AML-193 (cell line): ENCODE measurements at places on chromosomes 7 and 10.

DNA sequence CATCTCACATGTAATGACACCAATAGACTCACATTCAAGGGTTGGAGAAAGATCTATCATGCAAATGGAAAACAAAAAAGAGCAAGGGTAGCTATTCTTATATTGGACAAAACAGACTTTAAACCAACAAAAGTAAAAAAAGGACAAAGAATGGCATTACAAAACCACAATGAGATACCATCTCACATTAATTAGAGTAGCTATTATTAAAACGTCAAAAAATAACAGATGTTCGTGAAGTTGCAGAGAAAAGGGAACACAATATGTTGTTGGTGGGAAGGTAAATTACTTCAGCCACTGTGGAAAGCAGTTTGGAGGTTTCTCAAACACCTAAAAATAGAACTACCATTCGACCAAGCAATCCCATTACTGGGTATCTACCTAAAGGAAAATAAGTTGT, 197.0 kb downstream of the SNX13 start:
- DNase-seq = no peak

GRCh38 chr7:94395141-94396036, 694 bp downstream of the COL1A2 start:
- DNase-seq = peak; percentile 18

DNA sequence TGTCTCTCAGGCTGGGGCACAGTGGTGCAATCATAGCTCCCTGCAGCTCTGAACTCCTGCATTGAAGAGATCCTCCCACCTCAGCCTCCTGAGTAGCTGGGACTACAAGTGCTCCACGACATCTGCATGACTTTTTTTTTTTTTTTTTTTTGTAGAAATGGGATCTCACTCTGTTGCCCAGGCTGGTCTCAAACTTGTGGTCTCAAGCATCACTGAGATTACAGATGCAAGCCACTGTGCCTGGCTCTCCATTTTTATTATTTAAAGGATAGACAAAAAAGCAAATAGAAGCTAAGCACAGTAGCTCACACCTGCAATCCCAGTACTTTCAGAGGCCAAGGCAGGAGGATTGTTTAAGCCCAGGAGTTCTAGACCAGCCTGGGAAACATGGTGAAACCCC, 13.0 kb upstream of the KCTD7 start:
- DNase-seq = no peak

DNA sequence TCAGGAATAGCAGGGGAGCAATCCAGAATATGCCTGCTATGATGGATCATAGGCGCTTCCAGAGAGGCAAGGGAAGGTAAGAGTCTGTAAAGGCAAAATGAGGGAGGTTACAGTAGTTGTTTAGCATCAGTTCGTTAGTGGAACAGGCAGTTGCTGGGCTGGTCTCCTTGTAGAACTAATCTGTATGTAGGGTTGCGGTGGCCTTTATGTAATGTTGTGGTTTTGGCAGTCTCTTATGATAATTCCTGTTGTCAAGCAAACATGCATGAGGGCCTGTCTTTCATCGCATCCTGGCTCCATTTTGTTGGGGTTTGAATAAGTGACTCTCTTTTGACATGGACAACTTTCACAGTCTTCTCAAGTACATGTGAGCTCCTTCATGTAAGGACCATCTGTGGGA, 427.8 kb upstream of the LRGUK start:
- DNase-seq = no peak

- DNase-seq = no peak
Observed at GRCh38 chr10:18886102-18886501, 162.5 kb upstream of the MALRD1 start.

DNA sequence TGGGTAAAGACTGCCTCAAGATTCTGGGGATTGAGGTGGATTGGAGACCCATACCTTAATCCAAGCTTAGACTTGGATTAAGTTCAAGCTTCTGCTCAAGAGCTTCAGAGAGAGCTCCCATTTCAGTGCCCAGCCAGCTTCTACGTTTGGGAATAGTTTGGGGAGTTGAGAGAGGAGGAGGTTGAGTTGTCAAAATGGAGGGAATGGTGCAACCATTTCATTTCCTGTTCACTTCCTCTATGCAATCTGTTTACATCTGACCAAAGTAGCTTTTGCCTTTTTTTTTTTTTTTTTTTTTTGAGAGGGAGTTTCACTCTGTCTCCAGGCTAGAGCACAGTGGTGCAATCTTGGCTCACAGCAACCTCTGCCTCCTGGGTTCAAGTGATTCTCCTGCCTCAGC, 65.8 kb downstream of the ENTPD1 start:
- DNase-seq = peak; percentile 50

DNA sequence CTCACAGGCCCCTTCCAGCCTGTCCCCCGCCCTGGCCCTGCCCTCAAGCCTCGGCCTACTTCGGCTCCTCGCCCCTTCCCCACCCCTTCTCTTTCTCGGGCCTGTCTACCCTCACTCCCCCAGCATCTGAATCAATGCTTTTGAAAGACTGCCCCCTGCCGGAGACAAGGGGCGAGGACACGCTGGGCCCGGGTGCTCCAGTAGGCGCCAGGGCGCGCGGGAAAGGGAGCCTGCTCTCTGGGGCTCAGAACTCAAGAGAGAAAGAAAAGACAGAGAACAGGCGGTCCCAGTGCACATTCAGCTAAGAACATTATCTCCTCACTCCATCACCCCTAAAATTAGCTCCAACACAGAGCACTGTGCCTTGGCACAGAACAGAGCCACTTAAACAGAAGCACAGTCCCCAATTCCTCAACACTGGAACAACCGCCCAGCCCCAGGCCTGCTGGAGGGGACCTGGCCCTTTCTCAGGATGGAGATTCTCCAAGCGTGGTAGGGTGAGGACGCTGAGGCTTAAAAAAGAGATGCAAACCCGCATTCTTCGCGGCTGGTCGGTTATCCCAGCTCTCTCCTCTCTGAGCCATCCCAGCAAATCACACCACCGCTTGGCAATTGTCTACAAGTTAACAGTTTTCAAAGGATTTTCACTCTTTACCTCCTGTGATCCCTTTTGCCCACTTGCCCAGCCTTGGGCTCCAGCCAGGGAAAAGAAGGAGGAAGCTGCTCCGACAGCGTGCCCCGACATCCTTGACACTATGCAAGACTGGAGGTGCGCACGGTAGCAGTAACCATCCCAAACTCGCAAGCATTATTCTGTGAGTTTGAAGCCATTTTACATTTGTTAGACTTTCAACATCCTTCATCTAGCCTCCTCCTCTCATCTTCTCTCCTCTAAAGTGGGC, 2.1 kb downstream of the GIGYF1 start:
- peak; percentile 52 for DNase-seq

- no peak for DNase-seq
Observed at GRCh38 chr7:8719102-8719501, 285.7 kb downstream of the NXPH1 start.

- no peak for DNase-seq
Observed at GRCh38 chr10:71472466-71472865, 75.7 kb downstream of the CDH23 start.

DNA sequence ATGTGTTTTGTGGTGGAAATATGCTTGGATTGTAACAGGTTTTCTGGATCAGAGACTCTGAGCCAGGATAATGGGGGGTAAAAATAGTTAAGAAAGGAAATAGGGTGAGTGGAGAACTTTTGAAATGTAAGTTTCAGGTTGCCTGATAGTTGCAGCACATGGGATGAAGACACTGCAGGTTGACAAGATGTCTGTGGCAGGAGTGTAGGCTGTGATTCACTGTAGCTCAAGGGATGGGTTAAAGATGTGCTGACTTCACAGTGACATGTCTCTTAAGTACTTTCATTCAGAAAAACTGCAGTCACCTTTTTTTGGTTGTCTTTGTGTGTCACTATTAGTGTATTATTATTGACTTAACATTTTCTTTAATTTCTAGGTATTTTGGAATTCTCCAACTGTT, 63.5 kb upstream of the SLC39A12 start:
- DNase-seq = no peak

DNA sequence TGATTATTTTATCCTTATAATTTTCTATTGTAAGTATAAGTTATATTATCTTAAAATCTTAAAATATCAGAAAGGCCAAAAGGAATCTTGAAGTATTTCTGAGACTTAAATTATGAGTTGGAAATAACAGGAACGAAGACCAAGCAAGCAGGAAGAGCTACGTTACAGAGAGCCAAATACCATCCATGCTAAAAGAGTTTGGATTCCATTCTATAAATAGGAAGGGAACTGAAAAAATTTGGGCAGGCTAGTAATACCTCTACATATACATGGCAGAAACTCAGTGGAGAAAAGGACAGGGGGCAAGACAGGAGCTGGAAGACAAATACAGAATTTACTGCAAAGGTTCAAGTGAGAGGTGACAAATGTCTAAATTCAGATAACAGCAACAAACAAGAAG, 16.7 kb downstream of the ITGB1 start:
- DNase-seq = no peak

DNA sequence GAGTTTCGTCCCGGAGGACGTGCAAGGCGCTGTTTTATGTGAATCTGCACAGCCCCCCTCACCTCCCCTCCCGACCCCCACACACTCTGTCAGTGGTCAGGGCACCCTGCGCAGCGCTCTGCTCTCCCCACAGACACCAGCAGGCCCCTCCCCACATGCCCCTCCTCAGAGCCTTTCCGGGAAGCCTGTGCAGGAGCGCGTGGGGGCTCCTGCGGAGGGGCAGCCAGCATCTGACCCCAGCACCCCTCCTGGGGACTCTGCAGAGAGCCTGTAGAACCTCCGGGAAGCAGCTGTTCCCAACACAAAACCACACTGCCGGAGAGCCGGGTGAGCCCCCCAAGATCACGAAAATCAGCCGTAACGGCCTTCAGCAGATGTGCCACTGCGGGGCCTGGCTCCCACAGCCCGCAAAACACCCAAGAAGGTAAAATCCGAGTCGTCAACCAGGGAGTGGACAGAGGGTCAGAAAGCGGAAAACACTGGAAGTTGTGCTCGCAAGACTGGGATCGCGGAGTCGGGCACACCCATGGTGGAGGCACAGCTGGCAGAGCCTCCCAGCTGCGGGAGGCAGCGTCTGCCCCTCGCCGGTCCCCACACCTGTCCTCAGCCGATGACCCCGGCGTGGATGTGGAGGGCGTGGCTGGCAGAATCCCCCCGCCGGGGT, 53.8 kb upstream of the PDGFA start:
- no peak for DNase-seq

- DNase-seq = no peak
Observed at GRCh38 chr10:26222563-26222962, 6.0 kb downstream of the GAD2 start.

DNA sequence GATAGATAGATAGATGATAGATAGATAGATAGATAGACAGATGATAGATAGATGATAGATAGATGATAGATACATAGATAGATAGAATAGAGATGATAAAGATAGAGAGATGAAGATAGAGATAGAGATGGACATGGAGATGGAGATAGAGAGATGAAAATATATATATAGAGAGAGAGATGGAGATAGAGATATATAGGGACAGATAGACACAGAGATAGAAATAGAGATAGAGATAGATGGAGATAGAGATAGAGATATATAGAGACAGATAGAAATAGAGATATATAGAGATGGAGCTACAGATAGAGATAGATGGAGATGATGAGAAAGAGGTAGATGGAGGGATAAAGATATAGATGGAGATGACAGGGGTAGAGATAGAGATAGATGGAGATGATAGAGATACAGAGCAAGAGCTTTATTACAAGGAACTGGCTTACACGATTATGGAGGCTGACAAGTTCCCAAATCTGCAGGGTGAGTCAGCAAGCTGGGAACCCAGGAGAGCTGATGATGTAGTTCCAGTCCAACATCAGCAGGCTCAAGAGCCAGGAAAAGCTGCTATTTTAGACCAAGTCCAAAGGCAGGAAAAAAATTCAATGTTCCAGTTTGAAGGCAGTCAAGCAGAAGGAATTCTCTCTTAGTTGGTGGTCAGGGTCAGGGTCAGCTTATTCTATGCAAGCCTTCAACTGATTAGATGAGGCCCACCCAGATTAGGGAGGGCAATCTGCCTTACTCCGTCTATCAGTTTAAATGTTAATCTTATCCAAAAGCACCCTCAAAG, 37.1 kb downstream of the CAV1 start:
- DNase-seq = no peak

- DNase-seq = no peak
Observed at GRCh38 chr7:135236727-135237126, 3.1 kb downstream of the STRA8 start.

- DNase-seq = no peak
Observed at GRCh38 chr10:110510730-110511129, 13.0 kb downstream of the DUSP5 start.

DNA sequence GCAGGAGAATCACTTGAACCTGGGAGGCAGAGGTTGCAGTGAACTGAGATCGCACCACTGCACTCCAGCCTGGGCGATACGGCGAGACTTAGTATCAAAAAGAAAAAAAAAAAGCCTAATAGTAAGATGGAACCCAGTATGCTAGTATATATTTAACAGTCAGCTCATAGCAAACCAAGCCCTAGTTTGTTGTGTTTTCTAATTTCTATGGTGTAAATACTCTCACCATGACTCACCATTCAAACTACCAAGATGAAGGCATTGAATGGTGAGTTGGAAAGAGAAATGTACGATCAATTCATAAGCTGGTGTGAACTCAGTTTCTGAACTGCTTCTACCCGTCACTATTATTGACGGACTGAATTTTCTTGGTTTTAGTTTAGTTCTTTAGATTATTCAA, 173.7 kb upstream of the KAT6B start:
- no peak for DNase-seq

- DNase-seq = no peak
Observed at GRCh38 chr10:104646146-104646545, 5.1 kb downstream of the SORCS3 start.

DNA sequence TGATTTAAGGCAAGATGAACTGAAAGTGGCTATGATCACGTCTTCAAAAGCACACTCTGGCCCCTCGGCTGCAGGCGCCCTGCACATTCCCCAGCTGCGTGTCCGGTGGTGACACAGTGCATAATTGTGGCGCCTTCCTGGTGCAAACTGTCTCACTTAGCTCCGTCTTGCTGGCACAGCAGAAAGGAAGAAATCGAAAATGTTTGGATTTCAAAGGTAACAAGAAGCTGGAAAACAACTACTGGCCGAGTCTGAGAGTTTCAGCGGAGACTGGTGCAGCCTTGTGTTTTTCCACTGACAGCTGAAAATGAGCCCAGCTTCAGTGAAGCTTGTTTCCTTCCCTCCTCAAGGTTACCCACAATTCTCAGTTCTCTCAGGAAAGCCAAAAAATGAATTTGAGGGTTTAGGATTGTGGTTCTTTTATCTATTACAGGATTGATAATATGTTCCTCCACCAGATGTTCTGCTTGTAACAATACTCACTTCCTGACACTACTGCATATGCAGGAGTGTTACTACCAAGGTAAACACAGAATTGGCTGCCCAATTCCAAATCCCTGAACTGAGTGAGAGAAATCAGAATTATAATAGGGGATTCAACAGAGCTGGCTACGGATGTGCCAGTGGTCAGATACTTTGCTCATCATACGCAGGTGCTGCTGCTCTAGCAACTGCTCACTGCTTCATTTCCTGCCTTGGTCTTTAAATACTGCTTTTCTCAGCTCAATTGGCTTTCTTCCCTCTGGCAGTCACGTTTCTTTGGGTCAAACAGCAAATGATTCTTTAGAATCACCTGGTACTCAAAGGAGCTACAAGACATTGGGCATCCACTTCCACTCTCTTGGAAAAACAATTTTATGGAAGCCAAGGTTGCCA, 63.7 kb downstream of the TRUB1 start:
- no peak for DNase-seq

- DNase-seq = no peak
Observed at GRCh38 chr7:1026721-1027161, 17.6 kb upstream of the GPR146 start.

- DNase-seq = no peak
Observed at GRCh38 chr10:99266383-99266782, 30.7 kb upstream of the HPSE2 start.
